ENCODE measurements at places on chromosomes 4 and X. TPM values are rescaled to one million over a fixed set of nuclear protein-coding genes. Genes with fewer than 3 reads are reported as not detected.

Gene FRG2
- polyA plus RNA-seq, result not detected

GRCh38 chr4:5101571-5101970 is 50.3 kb downstream of the STK32B start:
- no peak for DNase-seq

DNA sequence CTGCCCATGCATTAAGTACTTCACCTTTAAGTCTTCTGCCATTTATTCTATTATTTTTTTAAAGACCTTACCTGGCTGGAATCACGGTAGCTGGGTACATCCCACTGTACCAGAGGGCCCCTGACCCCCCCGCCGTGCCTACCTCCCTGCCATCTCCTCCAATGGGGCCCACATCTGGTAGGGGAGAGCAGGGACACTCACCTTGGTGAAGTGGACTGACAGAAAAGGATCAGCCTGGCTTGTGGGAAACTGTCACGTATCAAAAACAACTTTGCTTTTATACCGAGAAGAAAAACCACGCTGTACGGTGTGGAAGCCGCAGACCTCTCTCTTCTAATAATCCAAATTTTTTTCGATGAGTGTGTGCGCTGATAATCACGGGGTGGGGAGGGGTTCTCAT is at the start of gene FOXP3:
FOXP3 (minus strand) TSS at position 251 of the 400 bp plus-strand sequence. CDS start 6,205 bp downstream, outside the sequence.
- no peak for DNase-seq

GRCh38 chrX:13900351-13900750 is 83.5 kb upstream of the GPM6B start:
- DNase-seq, result no peak

DNA sequence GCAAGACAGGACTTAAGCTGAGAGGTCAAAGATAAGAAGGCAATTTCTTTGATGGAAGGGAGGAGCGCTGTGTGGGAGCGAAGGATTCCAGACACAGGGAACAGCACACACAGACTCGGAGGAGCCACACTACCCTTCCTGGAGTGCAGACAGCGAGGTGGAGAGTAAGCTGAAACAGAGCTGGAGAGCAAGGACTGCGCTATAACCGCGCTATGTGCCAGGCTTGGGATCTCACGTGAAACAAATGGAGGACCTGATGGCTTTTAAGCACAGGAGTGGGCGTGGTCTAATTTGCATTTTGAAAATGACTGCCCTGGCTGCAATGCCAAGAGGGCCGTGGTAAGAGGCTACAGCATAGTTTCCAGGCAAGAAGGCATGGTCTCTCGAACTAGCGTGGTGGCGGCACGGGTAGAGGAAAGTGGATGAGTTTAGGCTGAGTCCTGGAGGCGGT is 113.9 kb upstream of the SORBS2 start:
- no peak for DNase-seq

Gene TNMD
- 59.3 TPM for polyA plus RNA-seq

GRCh38 chrX:48957477-48957826 is at the start of gene OTUD5:
Gene OTUD5 (minus strand): TSS chrX:48957607. CDS start chrX:48957570, 37 bp downstream.
- DNase-seq, result peak; percentile 79
